ENCODE measurements at places on chromosomes 2 and 18.

DNA sequence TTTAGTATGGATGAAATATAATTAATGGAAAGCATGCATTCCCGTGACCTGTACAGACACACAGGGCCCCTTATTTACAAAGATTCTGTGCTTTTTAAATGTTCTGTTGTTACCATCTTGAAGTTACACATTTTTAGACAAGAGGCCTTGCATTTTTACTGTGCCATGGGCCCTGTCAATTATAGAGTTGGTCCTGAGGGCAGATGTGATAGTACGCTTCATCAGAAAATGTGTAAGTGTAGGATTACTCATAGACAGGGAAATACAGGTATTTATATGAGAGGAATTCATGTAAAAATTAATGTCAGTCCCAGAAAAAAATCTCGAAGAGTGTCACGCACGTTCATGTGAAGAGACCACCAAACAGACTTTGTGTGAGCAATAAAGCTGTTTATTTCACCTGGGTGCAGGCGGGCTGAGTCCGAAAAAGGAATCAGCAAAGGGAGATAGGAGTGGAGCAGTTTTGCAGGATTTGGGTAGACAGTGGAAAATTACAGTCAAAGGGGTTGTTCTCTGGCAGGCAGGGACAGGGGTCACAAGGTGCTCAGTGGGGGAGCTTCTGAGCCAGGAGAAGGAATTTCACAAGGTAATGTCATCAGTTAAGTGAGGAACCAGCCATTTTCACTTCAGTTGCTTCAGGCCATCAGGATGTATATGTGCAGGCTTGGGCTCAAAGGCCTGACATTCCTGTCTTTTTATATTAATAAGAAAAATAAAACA, 12.2 kb upstream of the ALPK2 start:
- no peak for DNase-seq

DNA sequence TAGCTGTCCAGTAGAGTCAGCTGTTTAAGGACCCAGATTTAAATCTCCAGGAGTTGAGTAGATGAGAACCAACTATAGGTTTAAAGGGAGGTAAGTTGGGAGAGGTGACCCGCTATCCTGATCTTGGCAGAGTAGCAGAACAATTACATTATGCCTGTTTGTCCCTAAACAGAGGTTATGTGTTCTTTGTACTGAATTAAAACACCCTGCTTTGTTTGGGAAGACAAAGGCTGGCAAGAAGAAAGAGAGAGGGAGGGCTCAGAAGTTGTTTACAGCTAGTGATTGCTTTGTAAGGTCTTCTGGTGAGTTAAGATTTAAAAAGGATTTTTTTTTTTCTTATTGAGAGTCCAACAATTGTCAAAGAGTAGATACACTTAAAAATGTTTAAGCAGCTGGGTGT, 37.3 kb downstream of the USP14 start:
- no peak for DNase-seq

GRCh38 chr18:46402396-46402795, 254.6 kb downstream of the LOXHD1 start:
- no peak for DNase-seq

DNA sequence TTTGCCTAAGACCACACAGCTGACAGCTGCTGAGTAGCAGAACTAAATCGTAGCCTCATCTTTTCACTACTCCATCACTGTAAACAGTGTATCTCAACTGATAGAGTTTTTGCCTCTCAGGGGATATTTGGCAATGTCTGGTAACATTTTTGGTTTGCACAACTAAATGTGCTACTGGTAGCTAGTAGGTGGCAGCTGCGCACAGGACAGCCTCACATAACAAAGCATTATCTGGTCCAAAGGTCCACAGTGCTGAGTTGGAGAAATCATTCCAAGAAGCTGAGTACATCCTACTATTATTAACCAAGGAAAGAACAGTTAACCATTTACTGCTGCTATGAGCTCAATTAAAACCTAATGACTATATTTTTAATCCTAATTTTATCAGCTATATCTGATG, 6.1 kb upstream of the CCDC102B start:
- no peak for DNase-seq

- DNase-seq: no peak
Measured at GRCh38 chr2:80473069-80473468, 168.5 kb upstream of the LRRTM1 start.

GRCh38 chr2:199388728-199389268, 68.9 kb downstream of the SATB2 start:
- DNase-seq: no peak

DNA sequence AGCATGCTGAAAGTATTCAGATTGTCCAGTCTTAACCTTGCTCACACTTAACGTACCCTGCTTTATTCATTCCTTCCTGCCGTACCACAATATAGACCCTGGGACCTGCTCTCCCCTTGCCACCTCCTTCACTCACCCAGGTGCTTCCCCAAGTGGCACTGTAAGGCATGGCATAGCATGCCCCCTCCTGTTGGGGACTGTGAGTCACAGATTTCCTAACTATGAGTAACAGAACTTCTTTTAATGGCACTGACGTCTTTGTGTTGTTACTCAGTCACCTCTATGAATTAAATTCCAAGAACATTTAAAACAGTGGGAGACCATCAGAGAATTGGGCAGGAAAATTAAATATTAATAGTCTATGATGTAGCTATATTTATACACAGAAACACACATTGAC, 117.2 kb downstream of the CTNNA2 start:
- DNase-seq: no peak

Data from stimulated activated CD4-positive, alpha-beta T cell treated with anti-CD3 and anti-CD28 coated beads, TNF-alpha, amount 100 ng/mL, for 24 hours (primary cell).